KBM-7 (cell line): ENCODE measurements at places on chromosomes 1 and 21.
A peak's percentile ranks its signal among the peaks of the same experiment; 100 is the strongest.

GRCh38 chr21:31766899-31767298, 35.0 kb upstream of the SCAF4 start:
- DNase-seq, result peak; percentile 28

DNA sequence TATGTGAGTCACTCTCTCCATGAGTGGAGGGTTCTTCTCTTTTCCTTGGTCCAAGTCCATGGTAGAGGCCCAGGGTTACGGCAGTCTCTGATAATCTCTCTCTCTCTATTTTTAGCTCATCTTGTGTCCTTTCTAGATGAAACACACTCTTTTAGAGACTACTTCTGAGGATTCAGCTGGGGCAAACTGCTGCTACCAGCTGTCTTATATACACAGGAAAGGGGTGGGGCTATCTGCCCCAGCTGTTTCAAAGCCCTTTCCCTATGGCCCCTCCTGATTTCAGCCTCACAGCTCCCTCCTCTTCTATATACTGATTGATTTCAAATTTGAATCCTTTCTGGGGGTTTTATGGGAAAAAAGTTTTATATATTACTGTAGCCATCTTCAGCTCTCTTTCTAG, 324.8 kb downstream of the RWDD3 start:
- DNase-seq, result no peak

DNA sequence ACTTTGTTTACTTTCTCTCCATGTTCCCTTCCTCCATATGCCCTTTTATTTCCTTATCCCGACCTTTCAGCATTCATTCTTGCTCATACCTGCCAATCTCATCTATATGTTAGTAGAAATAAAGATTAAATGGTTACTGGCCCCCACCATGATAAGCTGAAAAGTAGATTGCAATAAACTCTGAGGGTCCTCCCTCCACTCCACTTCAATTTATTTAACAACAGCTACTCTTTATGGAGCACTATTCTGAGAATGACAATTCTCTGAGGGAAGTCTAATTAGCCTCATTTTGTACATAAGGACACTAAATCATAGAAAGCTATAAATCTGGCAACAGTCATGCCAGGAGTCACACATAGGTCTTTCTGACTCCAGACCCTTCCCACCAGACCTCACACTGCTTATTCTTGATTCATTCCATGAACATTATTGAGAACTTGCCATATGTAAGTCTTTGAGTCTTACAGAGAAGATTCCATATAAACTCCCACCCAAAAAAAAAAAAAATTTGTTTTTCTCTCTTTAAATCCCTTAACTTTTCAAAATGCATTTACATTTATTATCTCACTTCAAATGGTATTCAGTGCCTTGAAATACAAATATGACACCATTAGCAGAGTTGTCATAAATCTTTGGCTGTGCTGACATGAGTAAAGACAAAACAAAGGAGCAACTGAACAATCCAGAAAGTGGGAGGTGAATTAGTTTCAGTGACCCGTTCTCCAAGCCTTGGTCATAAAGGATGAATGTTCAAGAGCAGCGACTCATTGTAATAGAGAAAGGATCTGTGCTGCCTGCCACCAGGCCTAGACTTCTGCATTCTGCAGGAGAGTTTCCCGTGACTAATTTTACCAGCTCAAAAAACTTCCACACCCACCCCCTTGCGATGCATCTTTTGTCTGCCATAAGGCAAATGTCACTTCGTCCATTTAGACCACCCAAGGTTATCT, 28.5 kb downstream of the PALMD start:
- DNase-seq, result no peak

- no peak for DNase-seq
Observed at GRCh38 chr1:10718083-10718415, 78.4 kb downstream of the CASZ1 start.
